ENCODE measurements at places on chromosomes 6 and 20.

DNA sequence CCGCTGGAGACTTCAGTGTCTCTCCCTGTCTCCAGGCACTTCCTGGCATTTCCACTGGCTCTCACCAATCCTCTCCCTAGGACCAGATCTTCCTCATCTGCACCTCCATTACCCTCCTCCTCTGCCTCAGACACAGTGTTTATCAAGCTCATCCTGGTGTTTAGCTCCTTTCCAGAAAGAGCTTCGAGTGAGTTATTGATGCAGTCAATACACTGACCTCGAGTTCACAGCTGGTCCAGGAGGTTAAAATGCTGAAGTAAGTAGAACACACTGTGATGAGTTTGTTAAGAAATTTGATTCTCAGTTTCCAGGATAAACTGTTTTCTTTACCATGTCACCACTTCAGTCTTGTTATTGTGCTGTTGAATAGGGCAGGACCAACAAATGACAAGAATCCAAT is 42.1 kb upstream of the ARMC2 start:
- DNase-seq = no peak

- no peak for DNase-seq
These were observed 28.2 kb downstream of the HLA-F start for GRCh38 chr6:29751480-29751879.

DNA sequence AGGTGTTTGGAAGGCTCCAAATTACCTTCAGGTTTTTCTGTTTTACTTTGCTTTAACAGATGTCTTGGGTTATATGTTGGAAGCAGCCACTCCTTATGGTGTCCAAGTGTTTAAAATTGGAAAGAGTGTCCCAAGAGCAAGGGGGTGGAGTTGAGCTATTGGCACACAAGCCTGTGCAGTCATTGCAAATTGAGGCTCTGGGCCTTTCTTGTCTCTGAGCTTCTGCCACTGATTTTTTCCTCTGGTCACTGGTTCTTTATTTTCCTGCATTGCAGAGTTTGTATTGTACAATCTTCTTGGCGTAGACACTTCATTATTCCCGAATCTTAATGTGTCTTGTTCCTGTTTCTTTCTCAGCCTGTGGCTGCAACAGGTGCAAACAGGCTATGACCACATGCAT is 598.8 kb downstream of the RNF144B start:
- no peak for DNase-seq

GRCh38 chr6:18308070-18308735 is 43.9 kb upstream of the DEK start:
- no peak for DNase-seq
